Umbilical cord (tissue), 2 donors: ENCODE measurements at places on chromosomes 11 and 22. TPM values are rescaled to one million over a fixed set of nuclear protein-coding genes. Genes with fewer than 3 reads are reported as not detected.

MMP12 gene
- total RNA-seq = 1.4 TPM

CDCA5 gene
- total RNA-seq = 3.1 TPM

TCN1 gene
- 2.2 TPM for total RNA-seq

TMPRSS13 gene
- 0.72 TPM for total RNA-seq

SOX10 gene
- total RNA-seq = 1.7 TPM

SUSD2 gene
- total RNA-seq = 12.3 TPM

CHKB gene
- 14.2 TPM for total RNA-seq

DEFB131B gene
- not detected for total RNA-seq

OOSP4A gene
- not detected for total RNA-seq

ZP1 gene
- 0.96 TPM for total RNA-seq

ADM2 gene
- total RNA-seq = 0.72 TPM

ANKK1 gene
- 0.48 TPM for total RNA-seq

MPEG1 gene
- total RNA-seq = 8.4 TPM

C11orf87 gene
- 4.1 TPM for total RNA-seq

PRG3 gene
- 5.5 TPM for total RNA-seq

TMEM121B gene
- total RNA-seq = 1.7 TPM

UBE2L3 gene
- 20.9 TPM for total RNA-seq

SYCE3 gene
- total RNA-seq = not detected

UBQLNL gene
- not detected for total RNA-seq

KIAA0930 gene
- total RNA-seq = 31.5 TPM

FAM83F gene
- 1.4 TPM for total RNA-seq

DRD4 gene
- total RNA-seq = not detected

RIMBP3B gene
- not detected for total RNA-seq

ADAMTS15 gene
- total RNA-seq = 10.1 TPM

IFITM10 gene
- not detected for total RNA-seq

P4HA3 gene
- 24.6 TPM for total RNA-seq

SCUBE1 gene
- 3.6 TPM for total RNA-seq

NEFH gene
- 0.72 TPM for total RNA-seq

CTSF gene
- 43.1 TPM for total RNA-seq

OR4D5 gene
- 7.2 TPM for total RNA-seq

CALCB gene
- 11.3 TPM for total RNA-seq

ACCSL gene
- total RNA-seq = not detected

GLB1L2 gene
- total RNA-seq = 32.3 TPM

POTEH gene
- not detected for total RNA-seq

EHF gene
- total RNA-seq = 6.3 TPM

PRDM11 gene
- 14.2 TPM for total RNA-seq

ROM1 gene
- total RNA-seq = 8.7 TPM

MS4A12 gene
- total RNA-seq = not detected

TRIM49 gene
- 2.9 TPM for total RNA-seq
